ENCODE measurements at places on chromosomes 2 and 18. TPM values are rescaled to one million over a fixed set of nuclear protein-coding genes. Genes with fewer than 3 reads are reported as not detected.

DNA sequence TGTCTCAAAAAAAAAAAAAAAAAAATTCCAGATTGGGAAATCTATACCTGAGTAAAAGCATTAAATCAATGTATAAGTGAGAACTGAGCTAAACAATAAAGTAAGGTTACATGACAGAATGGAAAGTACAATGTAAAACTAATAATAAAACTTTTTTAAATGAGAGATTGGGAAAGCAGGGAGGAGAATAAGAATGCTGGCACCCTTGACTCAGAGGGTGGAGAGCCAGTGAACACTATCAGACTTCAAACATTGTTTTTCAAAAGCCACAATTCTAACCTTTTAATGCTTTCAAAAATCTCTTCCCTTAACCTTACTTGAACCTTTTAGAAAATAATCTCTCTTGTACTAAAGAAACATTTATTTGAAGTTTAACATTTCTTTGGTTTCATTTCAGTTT lies 63.5 kb downstream of the TBC1D8 start:
- H3K27ac ChIP-seq, result no peak overlapping the region
- DNase-seq, result no peak
- peaks cover 15% of the 10 kb centered on the region for H3K4me1 ChIP-seq
- no peaks in the 10 kb centered on the region for H3K27me3 ChIP-seq

- no peak for DNase-seq
- peaks cover 7% of the 10 kb centered on the region for H3K4me1 ChIP-seq
- no peak overlapping the region for H3K4me3 ChIP-seq
These were observed 52.6 kb downstream of the RHBDD1 start for GRCh38 chr2:226888378-226888965.

DNA sequence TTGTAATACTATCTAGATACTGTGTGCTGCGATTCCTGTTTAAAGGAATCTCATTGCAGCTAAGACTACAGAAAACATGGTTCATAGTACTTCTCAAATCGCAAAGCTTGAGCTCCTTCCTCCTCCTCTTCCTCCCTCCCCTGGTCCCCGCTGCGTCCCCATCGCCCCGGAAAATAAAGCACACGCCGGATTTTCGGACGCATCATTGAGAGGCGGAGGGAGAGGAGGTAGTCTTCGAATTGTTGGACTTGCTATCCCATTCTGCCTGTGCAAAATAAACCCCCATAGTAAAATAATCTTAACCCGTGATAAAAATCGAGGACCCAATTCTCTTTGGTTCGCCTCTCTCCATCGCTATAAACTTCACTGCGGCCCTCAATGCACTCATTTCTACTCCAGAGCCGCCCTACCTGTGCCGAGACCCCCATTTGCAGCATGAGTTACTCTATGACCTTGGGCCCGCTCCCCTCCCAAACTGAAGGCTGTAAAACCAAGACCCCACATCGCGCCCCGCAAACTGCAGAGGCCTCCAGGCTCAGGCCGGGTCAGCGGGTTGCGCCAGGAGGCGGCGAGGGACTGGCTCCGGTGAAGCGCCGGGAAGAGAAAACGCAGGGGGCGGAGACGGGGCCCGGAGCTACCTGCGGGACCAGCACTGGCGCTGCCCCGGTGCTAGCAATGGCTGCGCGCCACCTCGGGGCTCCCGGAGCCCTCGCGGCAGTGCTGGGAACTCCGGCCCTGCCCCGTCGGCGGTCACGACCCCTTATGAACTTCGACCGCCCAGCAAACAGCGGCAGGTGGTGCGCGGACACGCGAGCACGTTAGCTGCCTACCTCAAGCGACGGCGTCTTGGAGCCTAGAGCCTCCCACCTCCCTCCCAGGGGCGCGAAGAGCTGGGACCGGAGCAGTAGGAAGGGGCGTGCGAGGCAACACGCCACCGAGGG lies 649 bp downstream of the ESCO1 start:
- peak overlapping the region; percentile 100 for H3K27ac ChIP-seq
- peaks cover 3% of the 10 kb centered on the region for H3K36me3 ChIP-seq
- H3K27me3 ChIP-seq, result no peaks in the 10 kb centered on the region

DNA sequence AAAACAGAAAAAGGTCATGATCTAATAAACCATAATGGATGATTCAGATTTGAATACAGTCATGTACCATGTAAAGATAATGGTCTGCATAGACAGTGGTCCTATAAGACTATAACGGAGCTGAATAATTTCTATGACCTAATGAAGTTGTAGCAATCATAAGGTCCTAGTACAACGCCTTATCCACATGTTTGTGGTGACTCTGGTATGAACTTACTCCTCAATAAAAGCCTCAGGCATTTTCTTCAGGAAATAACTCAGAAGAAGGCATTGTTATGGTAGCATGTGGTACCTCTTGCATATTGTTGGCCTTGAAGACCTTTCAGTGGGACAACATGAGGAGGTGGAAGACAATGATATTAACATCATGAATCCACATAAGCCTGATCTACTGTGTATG lies 883.3 kb downstream of the CNTNAP5 start:
- DNase-seq, result no peak
- no peak overlapping the region for H3K27ac ChIP-seq

- no peak overlapping the region for H3K4me3 ChIP-seq
- no peak overlapping the region for H3K27ac ChIP-seq
- DNase-seq, result no peak
These were observed 528.3 kb downstream of the CMPK2 start for GRCh38 chr2:6337472-6337820.

DNA sequence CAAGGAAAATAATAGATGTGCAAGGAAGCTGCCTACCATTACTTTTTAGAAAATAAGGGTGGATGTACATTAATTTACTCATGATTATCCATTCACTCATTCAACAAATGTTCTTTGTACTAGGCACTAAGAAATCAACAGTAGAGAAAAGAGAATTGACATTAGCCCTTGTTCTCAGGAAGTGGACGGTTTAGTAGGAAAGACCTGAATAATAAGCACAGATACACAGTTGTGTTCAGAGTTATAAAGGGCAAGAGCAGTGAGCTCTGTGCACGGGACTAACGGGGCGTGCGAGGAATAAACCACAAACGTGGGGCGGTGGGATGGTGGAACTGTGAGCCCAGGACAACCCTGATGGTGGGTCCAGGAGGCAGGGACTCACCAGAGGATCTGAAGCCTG lies 94.4 kb upstream of the MBOAT2 start:
- no peaks in the 10 kb centered on the region for H3K36me3 ChIP-seq
- H3K27me3 ChIP-seq, result peaks cover 22% of the 10 kb centered on the region
- H3K4me1 ChIP-seq, result peaks cover 11% of the 10 kb centered on the region
- no peak overlapping the region for H3K4me3 ChIP-seq
- H3K27ac ChIP-seq, result no peak overlapping the region

- no peak for DNase-seq
- H3K4me1 ChIP-seq, result no peaks in the 10 kb centered on the region
- no peaks in the 10 kb centered on the region for H3K27me3 ChIP-seq
- no peak overlapping the region for H3K4me3 ChIP-seq
These were observed 15.3 kb downstream of the ACAA2 start for GRCh38 chr18:49798001-49798400.

- peaks cover 5% of the 10 kb centered on the region for H3K36me3 ChIP-seq
- H3K27me3 ChIP-seq, result no peaks in the 10 kb centered on the region
- peaks cover 1% of the 10 kb centered on the region for H3K4me1 ChIP-seq
- no peak for DNase-seq
- H3K27ac ChIP-seq, result no peak overlapping the region
These were observed 34.8 kb downstream of the HAT1 start for GRCh38 chr2:171957061-171957460.

DNA sequence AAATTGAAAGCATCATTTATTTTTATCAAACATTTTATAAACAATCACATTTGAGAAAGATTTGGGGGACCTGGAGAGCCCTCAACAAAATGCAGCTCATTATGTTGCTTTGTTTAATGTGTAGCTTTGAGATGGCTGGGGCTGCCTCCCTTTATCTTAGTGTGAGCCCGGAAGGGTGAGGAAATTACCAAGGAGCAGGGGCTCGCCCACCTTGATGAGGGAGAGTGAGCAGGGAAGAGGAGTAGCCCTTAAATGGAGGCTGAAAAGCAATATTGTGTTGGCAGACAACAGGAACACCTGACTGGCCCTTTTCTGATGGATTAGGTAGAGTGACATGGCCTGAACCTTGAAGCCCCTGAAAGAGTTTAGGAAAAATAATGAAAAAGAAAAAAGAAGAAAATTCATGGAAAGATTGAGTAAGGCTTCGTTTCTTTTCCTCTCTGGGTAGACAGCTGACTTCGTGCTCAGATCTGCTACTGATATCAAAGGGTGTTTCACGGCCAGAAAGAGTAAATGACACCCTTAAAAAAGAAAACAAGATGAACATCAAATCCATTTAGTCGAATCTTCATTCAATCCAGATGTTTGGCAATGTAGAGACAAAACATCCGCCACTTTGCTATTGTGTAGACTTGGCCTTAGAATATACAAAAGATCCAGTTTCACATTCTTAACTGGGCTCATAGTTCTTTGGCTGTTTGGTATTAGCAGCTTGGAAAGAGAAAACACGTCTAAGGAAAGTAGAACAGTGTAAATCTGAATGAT lies 206.5 kb upstream of the TCF4 start:
- H3K27me3 ChIP-seq, result peaks cover 14% of the 10 kb centered on the region
- H3K4me1 ChIP-seq, result no peaks in the 10 kb centered on the region
- H3K27ac ChIP-seq, result peak overlapping the region; percentile 4
- DNase-seq, result no peak
- peaks cover 2% of the 10 kb centered on the region for H3K36me3 ChIP-seq

- H3K4me3 ChIP-seq, result no peak overlapping the region
- H3K4me1 ChIP-seq, result peaks cover 25% of the 10 kb centered on the region
- no peak overlapping the region for H3K27ac ChIP-seq
- H3K36me3 ChIP-seq, result peaks cover 4% of the 10 kb centered on the region
- DNase-seq, result no peak
These were observed 177.8 kb upstream of the HAAO start for GRCh38 chr2:42970151-42970550.

DNA sequence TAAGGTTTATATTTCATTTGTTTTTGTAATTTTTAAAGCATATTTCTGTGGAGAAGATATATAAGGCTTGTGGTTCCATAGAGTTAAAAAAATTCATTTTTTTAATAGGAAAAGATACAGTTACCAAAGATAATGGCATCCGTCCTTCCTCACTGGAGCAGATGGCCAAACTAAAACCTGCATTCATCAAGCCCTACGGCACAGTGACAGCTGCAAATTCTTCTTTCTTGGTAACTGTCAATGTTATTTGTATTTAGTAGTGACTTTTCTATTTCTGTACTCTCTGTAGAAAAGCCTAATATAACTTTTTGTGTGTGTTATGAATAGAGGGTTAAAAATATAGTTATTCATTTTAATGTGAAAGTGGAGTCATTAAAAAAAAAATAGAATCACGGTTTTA lies 35.1 kb downstream of the HADHB start:
- no peak for DNase-seq
- no peaks in the 10 kb centered on the region for H3K4me1 ChIP-seq
- H3K27ac ChIP-seq, result no peak overlapping the region
- peaks cover 23% of the 10 kb centered on the region for H3K36me3 ChIP-seq
- no peaks in the 10 kb centered on the region for H3K27me3 ChIP-seq

- DNase-seq, result no peak
- H3K27ac ChIP-seq, result no peak overlapping the region
- H3K27me3 ChIP-seq, result peaks cover 11% of the 10 kb centered on the region
- no peaks in the 10 kb centered on the region for H3K4me1 ChIP-seq
- no peak overlapping the region for H3K4me3 ChIP-seq
These were observed 252.5 kb downstream of the SMAD2 start for GRCh38 chr18:47677952-47678351.

- H3K27ac ChIP-seq, result no peak overlapping the region
- no peaks in the 10 kb centered on the region for H3K27me3 ChIP-seq
- peaks cover 25% of the 10 kb centered on the region for H3K4me1 ChIP-seq
- DNase-seq, result no peak
These were observed 72.4 kb downstream of the TLK1 start for GRCh38 chr2:171088057-171088834.

DNA sequence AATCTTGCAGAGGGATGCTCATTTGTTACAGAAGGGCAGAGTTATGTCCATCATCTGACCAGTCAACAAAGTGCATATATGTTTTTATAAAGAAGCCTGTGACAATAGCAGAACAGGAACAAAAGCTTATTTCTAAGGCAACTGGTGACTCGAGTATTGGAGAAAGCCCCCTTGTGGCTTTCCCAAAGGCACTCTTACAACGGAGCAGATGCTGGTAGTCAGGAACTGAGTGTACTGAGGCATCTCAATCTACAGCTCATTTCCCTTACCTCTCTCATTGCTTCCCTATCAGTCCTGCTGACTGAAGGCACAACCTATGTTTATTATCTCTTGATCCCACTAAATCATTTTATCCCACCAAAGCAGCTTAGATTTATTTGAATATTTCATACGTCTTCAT lies 557.1 kb upstream of the CHAC2 start:
- H3K4me3 ChIP-seq, result no peak overlapping the region
- DNase-seq, result no peak
- H3K27me3 ChIP-seq, result no peaks in the 10 kb centered on the region
- no peak overlapping the region for H3K27ac ChIP-seq

DNA sequence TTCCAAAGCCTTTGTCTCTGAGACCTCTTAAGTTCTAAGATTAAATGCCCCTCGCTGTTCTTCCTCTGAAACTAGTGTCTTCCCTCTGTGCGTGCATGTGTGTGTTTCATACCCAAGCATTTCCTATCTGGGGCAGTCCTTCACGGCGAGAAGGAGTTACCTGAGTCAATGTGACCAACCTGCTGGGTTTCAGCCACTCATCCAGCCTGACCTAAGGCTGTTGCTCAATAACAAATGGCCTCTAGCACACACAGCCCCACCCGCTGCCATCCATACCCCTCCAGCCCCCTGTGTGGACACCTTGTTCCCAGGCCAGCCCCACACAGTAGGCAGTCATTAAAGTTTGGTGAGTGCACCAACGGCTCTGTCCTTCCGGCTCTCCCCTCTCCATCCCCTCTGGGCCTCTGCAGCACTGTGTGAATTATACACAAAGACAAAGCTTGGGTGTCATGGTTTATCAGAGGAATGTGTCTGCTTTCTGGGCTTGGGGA lies 53.8 kb upstream of the FOSL2 start:
- H3K4me1 ChIP-seq, result peaks cover 12% of the 10 kb centered on the region
- H3K27me3 ChIP-seq, result peaks cover 4% of the 10 kb centered on the region
- no peak for DNase-seq
- H3K36me3 ChIP-seq, result peaks cover 2% of the 10 kb centered on the region
- H3K4me3 ChIP-seq, result no peak overlapping the region
- peak overlapping the region; percentile 76 for H3K27ac ChIP-seq

CCNT2 gene
- 74.8 TPM for total RNA-seq

RUFY4 gene
- total RNA-seq, result not detected

LYG2 gene
- not detected for total RNA-seq

LIMS3 gene
- total RNA-seq, result 0.93 TPM

ASPRV1 gene
- total RNA-seq, result 1.2 TPM
